ENCODE measurements at places on chromosomes 7 and 10. TPM values are rescaled to one million over a fixed set of nuclear protein-coding genes. Genes with fewer than 3 reads are reported as not detected.

Gene EVX1
- 0.05 TPM for polyA plus RNA-seq

Gene NME8
- not detected for polyA plus RNA-seq

Gene DYNC1I1
- 11.0 TPM for polyA plus RNA-seq

Gene GPR26
- not detected for polyA plus RNA-seq

Gene TUBB8
- not detected for polyA plus RNA-seq

Gene CALN1
- polyA plus RNA-seq: not detected

Gene PRPF18
- 14.6 TPM for polyA plus RNA-seq

Gene PHKG1
- polyA plus RNA-seq: 24.5 TPM

Gene GIMAP7
- polyA plus RNA-seq: 36.1 TPM

Gene PIP4K2A
- polyA plus RNA-seq: 10.1 TPM

Gene CALML3
- not detected for polyA plus RNA-seq

Gene UPF2
- 8.8 TPM for polyA plus RNA-seq

Gene SUN3
- polyA plus RNA-seq: not detected

Gene JAZF1
- polyA plus RNA-seq: 12.9 TPM

Gene FKBP9
- 65.6 TPM for polyA plus RNA-seq

Gene PAX4
- polyA plus RNA-seq: not detected

Gene GBX1
- 0.14 TPM for polyA plus RNA-seq

Gene TSPAN15
- 11.5 TPM for polyA plus RNA-seq

Gene CYTH3
- polyA plus RNA-seq: 23.5 TPM

Gene CYP2C19
- 0.05 TPM for polyA plus RNA-seq

Gene PAPOLB
- polyA plus RNA-seq: 0.16 TPM

Gene TMEM273
- polyA plus RNA-seq: 23.6 TPM

Gene FAM131B
- polyA plus RNA-seq: 0.27 TPM

Gene ADAM22
- polyA plus RNA-seq: 0.57 TPM

Gene ADRA2A
- polyA plus RNA-seq: 0.86 TPM

Gene PTPRE
- 6.7 TPM for polyA plus RNA-seq

Gene PSMC2
- 140 TPM for polyA plus RNA-seq

Gene PTPRN2
- polyA plus RNA-seq: 1.9 TPM

Gene LRRN3
- polyA plus RNA-seq: 25.1 TPM

Gene CFTR
- polyA plus RNA-seq: not detected

Gene ADRB1
- 33.4 TPM for polyA plus RNA-seq

Gene OR13A1
- not detected for polyA plus RNA-seq

Gene PODXL
- polyA plus RNA-seq: 29.1 TPM

Measured in right cardiac atrium (tissue), 5 donors.